ENCODE measurements at places on chromosomes 12 and 14.

GRCh38 chr14:100446572-100446971 is 123.4 kb downstream of the SLC25A47 start:
- DNase-seq: peak; percentile 25

GRCh38 chr14:90294872-90295271 is 36.9 kb downstream of the NRDE2 start:
- DNase-seq: no peak

- no peak for DNase-seq
Measured at GRCh38 chr12:13248964-13249363, 52.4 kb downstream of the EMP1 start.

DNA sequence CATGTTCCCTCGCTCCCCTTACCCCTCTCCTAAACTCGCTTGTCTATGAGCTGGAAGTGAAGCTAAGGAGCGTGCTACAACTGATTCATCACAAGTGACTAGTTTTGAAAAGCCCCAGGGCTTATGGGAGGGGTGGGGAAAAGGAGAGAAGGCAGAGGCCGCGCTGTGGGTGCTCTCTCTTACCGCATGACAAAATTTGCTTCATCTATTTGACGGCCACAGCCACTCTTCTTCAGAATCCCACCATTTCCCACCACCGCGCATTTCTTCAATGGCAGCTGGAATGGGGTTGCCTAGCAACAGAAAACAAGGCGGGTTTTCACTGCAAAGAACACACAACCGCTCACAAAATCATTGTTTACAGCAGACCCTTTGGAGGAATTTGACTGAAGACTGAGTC is 79.4 kb downstream of the ST8SIA1 start:
- DNase-seq: no peak

GRCh38 chr12:124809878-124810277 is 53.8 kb downstream of the SCARB1 start:
- DNase-seq: no peak

DNA sequence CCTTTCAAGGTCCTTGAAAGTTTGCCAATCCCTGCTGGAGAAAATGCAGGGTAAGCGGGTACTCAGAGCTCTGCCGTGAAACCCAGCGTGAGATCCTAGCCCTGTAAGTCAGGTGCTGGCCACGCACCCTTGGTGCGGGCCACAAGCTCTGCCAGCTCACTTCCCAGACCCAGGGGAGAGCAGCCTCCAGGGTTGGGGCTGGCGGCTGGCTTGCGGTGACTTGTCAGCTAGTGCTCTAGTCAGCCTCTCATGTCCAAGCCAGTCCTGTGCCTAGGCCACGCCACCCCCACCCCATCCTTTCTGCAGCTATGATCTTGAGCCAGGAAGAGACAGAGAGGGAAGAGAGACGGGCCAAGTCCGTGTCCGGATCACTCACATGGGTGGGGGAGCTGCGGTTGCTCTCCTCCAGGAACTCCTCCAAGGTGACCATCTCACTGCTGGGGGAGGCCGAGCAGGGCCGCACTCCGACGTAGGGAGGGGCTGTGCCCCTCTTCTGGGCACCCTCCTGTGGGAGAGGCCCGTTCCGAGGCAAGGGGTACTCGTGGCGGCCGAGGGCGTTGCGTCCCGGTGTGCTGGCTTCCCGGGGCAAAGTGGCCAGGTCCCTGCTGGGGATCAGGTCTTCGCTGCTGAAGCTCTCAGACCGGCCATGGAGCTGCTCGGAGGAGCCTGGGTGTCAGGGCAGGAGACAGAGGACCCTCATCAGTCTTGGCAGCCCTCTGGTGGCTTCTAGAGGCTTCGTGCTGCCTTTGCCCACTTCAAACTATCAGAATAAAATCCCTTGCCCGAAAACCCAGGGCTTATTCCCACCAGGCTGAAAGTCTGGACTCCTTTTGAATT is 33.3 kb upstream of the GPR68 start:
- DNase-seq: no peak

DNA sequence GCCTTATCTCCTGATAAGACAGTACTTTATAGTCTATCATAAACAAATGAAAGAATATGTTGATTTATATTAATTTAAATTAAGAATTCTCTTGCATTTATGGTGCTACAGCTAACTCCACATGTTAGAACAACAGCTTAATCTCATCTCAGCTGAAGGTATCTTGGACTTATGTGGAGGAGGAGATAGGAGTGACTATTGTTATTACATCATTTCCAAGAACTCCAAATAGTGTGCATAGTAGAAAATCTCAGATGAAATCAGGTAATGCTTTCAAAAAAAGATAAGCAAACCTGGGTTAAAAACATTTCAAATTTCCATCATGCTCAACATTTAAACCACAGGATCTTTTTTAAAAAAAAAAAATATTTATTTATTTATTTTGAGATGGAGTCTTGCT is 31.3 kb upstream of the ISM2 start:
- no peak for DNase-seq

- DNase-seq: no peak
Measured at GRCh38 chr12:41459906-41460214, 271.7 kb downstream of the PDZRN4 start.

GRCh38 chr14:105531088-105531893 is 4.9 kb downstream of the TMEM121 start:
- no peak for DNase-seq

- no peak for DNase-seq
Measured at GRCh38 chr12:72300728-72301127, 28.6 kb downstream of the TRHDE start.

GRCh38 chr14:36657399-36658122 is 4.1 kb upstream of the PAX9 start:
- peak; percentile 20 for DNase-seq

DNA sequence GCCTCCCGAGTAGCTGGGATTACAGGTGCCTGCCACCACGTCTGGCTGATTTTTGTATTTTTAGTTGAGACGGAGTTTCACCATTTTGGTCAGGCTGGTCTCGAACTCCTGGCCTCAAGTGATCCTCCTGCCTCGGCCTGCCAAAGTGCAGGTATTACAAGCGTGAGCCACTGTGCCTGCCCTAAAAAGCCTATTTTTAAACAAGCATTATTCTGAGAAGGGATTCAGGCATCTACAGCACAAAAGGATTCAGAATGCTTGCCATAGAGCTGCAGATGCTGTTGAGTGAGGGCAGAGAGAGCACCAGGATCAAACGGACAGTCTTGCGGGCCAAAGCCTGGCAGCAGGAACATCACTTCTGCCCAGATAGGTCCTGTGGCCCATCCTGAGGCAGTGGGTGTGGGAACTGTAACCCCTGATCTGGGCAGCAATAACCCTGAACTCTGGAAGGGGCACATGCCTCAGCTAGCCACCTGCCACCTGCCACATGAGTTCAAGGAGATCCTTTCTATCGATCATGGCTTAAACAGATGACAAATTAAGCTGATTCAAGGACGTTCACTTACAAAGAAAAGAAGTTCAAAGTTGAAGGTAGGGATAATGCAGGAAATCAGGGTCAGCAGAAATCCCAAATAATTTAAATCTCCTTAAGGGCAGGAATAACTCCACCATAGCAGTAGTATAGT is 16.8 kb upstream of the SNX6 start:
- DNase-seq: no peak

GRCh38 chr14:77541905-77542304 is 43.3 kb upstream of the ISM2 start:
- no peak for DNase-seq

All from activated naive CD4-positive, alpha-beta T cell treated with anti-CD3 and anti-CD28 coated beads, Interleukin-2, amount 50 U/mL, for 72 hours (primary cell).